ENCODE measurements at places on chromosomes 12 and 14.
A peak's percentile ranks its signal among the peaks of the same experiment; 100 is the strongest.

GRCh38 chr12:82527165-82527780 is 159.4 kb upstream of the TMTC2 start:
- DNase-seq, result peak; percentile 35

- no peak for DNase-seq
These were observed 68.6 kb downstream of the ITPK1 start for GRCh38 chr14:93047157-93047556.

DNA sequence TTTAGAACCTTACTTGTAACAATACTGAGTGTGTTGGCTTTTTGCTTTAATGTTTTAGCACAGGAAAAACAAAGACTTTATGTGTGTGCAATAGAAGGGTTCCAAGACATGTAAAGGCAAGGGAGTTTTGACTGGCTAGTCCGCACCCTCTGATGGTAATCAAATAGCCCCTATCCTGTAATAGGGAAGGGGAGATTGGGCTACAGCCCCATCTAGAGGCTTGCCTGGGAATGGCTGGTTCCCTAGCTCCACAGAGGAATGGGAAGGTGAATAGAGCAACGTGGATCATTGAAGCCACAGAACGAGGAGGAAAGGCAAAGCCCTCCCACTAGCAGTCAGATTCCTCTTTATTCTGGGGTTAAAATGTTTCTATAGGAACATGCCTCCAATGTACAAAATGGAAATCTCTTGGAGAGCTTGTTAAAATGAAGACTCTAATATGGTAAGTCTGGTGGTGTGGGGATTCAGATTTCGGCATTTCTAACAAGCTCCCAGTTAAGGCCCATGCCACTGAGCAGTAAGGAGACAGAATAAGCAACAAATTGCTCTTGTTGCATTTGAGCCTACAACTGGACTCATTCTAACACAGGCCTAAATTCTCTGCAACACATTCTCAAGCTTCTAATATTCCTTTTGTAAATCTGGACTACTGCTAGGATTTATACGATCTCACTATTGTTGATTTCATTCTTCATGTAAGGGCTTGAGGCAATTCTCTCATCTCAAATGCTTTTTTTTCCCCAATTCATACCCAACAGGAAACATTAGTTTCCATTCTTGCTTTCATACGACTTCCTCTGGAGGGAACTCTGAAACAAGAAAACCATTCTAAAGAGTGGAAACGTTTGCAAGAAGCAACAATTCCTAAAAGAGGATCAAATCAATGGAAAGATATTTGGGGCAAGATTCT is 57.1 kb downstream of the NIN start:
- peak; percentile 26 for DNase-seq

GRCh38 chr12:45615268-45615667 is 114.2 kb upstream of the ARID2 start:
- no peak for DNase-seq

GRCh38 chr12:82325540-82326336 is 32.4 kb downstream of the CCDC59 start:
- no peak for DNase-seq
